Thoracic aorta (tissue), 2 donors: ENCODE measurements at places on chromosomes 7 and 10. TPM values are rescaled to one million over a fixed set of nuclear protein-coding genes. Genes with fewer than 3 reads are reported as not detected.

GRCh38 chr7:102897211-102897631, 15.6 kb upstream of the LRRC17 start:
- no peak for DNase-seq

GRCh38 chr7:3289996-3290395, 11.1 kb upstream of the SDK1 start:
- no peak for DNase-seq

DNA sequence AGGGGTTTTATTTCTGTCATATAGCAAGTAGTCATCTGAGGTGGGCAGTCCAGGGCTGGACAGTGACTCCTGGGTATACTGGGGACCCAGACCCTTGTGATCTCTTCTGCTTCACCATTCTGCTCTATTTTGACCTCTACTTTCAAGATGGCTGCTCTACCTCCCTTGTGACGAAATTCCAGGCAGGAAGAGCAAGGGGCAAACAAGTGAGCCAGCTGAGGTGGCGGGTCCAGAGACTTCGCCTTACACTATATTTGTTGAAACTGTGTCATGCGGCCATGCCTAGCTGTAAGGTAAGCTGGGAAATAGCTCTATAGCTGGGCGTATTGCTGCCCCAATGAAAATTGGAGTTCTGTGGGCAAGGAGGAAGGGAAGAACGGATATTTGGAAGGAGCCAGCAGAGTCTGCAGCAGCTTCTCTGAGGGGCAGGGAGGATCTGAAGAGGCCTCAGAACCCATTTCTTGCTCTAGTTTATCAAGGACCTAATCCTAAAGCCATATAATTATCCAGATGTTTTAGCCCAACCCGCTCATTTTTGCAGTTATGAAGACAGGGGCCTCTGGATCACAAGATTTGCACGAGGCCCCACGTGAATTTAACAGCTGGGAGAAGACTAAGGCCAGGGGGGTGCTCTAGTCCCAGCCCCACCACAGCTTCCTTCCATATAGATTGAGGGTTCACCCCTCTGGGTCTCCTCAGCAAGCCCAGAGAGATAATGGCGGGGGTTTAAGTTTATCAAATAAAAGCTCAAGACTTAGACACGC, 7.7 kb upstream of the CPA1 start:
- DNase-seq: no peak

Gene ASB10
- total RNA-seq: not detected

Gene CALN1
- total RNA-seq: not detected

Gene PLAU
- total RNA-seq: 8.1 TPM

GRCh38 chr10:124374535-124375352, 44.0 kb downstream of the OAT start:
- DNase-seq: no peak

DNA sequence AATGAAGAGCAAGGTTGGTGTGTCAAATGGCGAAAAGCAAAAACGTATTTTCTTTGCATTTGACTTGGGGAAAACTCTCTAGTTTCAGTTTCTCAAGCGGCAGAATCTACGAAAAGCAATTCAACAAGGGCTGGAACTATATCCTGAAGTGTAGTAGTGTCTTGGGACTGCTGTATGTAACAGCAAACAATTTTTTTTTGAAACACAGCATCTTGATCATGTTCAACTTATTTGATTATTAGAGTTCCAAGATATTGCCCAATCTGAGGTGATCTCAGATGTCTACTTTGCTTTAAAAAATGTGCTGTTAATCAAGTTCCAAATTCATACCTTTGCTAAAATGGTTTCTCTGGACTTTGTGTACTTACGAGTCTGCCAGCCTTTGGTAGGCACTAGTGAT, 120.6 kb downstream of the ZWINT start:
- no peak for DNase-seq

DNA sequence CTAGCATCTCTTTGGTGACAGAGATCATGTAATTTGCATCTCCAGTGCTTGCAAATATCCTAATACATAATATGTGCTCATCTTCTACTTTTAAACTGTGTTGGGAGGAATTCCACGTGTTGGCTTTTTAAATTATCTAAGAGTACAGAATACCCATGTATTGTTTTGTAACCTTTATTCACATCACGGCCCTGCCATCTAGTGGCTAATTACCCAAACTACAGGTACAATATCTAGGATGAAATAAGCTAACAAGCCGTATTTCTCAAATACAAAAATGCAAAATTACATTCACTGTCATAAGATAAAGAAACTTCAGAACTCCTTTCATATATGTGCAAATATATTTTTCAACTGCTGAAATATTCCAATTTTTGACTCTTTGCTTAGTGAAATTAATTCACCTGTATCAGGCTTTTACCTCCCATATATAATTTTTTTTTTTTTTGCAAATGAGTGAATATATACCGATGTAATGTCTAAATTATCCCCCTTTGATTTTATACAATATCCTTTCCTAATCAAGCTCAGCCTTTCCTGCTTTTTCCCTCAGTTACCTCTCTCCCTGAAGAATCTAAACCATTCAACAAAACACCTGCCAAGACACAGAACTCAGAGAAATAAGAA, 30.3 kb upstream of the LSM8 start:
- DNase-seq: no peak

DNA sequence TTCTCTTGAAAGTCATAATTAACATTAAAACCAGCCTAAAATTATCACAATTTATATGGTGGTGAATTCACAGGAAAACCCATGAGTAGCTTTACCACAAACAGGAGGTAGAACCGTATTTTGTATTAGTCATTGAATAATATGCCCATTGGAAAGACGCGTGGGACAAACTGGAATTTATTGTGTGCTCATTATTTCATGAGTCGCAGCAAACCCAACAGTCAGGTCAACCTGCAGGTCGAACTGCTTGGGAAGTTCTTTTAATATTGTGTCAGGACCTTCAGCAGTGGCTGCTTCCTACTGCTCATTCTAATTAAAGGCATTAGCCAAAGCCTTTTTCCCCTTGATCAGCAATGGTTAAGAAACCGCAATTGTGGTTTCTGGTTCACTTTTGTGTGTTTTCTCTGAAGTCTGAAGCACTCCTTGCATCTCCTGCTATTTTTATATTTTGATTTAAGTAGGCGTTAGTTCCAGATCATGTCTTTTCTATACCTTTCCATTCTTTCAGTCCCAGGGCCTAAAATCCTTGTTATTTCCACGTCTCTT, 100.1 kb downstream of the RAB11FIP2 start:
- no peak for DNase-seq

Gene NUPR2
- 1.1 TPM for total RNA-seq

Gene MEOX2
- 9.5 TPM for total RNA-seq

Gene LGI1
- total RNA-seq: 4.7 TPM

- peak; percentile 43 for DNase-seq
These were observed 4.1 kb upstream of the PLAU start for GRCh38 chr10:73906524-73907447.

Gene CELF2
- 69.0 TPM for total RNA-seq

DNA sequence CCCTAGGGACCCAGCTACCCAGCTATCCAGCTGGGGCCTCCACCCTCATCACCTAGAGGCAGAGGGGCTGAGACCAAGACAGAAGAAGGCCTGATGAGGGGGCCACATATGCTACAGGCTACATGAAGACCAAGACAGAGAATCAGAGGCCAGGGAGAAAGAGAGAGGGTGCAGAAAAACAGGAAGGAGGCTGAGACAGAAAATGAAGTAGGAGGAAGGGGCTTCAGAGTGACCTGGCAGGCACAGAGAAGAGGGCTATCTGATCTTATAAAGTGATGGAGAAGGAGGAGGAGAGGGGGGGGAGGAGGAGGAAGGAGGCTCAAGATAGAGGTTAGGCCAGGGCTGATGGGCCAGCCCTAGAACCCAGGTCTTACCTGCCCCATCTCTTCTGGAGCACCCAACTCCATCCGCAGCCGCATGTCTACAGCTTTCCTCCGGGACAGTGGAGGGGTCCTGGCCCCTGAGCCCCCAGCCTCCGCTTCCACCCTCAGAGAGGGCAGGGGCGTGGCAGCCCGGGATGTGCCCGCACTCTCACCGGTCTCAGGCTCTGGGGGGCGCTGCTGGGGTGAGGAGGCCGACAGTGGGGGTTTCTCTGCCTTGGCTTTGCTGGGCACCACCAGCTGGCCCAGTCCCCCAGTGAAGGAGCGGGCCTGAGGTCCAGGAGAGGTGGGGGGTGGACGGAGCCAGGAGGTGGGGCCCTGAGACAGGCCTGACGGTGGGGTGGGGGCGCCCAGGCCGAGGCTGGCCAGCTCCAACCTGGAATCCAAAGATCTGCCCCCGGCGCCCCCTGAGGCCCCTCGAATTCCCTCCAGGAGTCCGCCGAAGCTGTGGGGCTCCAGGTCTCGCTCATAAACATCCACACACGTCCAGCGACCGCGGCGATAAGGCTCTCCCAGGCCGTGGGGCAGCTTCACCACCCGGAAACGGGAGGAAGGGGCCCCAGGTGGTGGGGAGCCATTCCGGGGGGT, 1.8 kb downstream of the TSC22D4 start:
- DNase-seq: no peak

DNA sequence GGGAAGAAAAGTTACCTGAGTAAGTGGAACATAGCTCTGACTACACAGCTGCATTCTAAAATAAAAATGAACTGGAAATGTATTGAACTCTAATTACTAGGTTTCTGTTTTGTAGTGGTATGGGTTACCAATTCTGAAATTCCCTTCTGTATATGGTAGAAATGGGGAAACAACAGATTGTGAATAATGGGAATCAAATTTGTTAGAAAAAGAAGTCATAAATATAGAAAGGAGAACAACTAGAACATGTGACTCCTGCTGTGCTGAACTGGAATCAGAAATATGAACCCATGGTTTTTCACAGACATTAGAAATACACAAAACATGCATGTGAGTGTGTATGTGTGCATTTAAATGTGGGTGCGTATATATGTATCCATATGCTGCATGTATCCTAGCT, 27.0 kb downstream of the MCMBP start:
- no peak for DNase-seq

Gene FUOM
- total RNA-seq: 26.1 TPM

DNA sequence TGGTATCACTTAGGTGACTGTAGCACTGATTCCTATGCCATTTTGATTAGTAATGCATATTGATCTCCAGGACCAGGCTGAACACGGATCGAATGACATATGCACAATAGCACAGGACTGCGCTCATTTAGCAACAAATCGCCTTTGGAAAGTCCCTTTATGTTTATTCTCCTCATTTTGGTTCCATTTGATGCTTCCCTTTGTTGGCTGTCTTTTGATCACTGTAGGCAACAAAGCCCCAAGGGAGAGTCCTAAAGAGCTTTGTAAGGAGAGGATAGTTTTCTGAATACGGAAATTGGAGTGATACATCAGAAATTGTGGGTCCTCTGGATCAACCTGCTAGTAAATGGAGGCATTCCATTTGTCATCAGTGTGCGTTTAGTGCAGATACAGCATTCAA, 1111.4 kb downstream of the SORCS1 start:
- DNase-seq: no peak

DNA sequence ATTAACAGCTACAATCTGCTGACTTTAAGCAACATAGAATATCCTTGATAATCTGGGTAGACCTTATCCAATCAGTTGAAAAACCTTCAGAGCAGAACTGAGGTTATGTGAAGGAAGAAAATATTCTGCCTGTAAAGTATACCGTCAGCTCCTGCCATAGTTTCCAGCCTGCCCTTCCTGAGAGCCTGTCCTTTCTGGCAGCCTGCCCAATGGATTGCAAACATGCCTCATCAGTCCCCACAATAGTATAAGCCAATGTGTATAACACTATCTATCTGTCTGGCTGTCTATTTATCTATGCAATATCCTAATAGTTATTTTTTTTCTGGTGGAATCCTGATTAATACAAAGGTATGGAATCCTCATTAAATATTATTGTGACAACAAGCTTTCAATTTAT, 489.2 kb upstream of the KCND2 start:
- no peak for DNase-seq

GRCh38 chr7:921581-922333, 32.7 kb downstream of the ADAP1 start:
- DNase-seq: no peak

Gene SLC26A5
- total RNA-seq: not detected

GRCh38 chr7:64618785-64619456, 47.0 kb upstream of the ZNF107 start:
- DNase-seq: no peak

GRCh38 chr10:2839081-2839725, 228.1 kb upstream of the PFKP start:
- DNase-seq: no peak

Gene AKR1D1
- total RNA-seq: not detected

Gene AASS
- 47.2 TPM for total RNA-seq

Gene DMBT1
- not detected for total RNA-seq

DNA sequence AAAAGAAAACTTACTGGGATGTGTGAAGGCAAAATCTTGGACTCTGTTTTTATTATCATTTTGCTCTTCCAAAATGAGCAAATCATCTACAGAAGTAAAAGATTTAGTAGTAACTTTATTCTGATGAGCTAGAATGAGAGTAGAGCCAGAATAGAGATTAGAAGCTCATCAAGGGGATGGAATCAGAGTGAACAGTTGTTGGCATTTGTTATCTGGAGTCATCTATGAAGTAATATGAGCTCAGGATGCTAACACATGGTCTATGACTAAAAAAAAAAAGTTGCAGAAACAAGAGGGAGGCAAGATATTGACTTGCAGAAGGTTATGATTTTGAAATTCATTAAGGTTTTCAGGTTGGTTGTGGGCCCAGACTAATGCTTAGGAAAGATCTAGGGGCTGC, 409.1 kb upstream of the ETV1 start:
- DNase-seq: no peak

DNA sequence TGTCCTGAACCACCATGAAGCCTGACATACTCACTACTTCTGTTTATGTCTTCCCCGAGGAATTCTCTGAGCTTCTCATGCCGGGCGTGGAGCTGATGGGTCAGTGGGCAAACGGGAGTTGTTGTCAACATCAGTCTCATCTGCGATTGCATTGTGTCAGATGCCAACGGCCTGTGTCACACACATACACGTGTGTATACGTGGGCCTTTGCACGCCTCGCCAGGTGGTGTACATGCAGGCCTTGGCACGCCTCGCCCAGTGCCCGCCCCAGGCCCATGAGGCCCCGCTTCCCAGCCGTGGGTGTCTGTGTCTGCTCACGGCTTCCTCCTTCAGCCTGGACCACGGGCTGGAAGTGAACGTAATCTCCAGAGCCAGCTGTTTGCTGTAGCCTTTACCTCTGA, 7.5 kb upstream of the CSGALNACT2 start:
- DNase-seq: no peak

GRCh38 chr7:33369888-33370287, 240.5 kb downstream of the BBS9 start:
- no peak for DNase-seq

DNA sequence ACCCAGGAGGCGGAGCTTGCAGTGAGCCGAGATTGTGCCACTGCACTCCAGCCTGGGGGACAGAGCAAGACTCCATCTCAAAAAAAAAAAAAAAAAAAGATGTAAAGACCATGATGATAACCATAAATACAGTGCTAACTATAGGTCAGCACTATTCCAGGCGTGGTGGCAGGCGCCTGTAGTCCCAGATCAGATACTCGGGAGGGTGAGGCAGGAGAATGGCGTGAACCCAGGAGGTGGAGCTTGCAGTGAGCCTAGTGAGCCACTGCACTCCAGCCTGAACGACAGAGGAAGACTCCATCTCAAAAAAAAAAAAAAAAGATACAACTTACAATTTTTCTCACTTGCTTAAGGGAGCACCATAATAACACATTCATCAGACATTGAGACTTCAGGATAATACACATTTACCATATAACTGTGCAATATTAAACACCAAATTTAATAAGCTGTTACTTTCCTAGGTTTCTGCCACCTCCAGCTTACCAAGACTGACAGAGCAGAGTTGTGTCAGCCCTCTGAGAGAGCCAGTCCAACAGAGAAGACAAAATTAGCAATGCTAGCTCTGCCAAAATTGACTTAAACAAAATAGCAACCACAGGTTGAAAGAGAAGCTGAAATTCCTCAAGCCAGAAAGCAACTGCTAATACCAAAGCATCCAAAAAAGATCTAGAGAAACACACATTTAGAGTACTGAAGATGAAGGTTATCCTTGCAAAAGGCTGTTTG, 8.2 kb downstream of the DNA2 start:
- no peak for DNase-seq
